M059J (cell line): ENCODE measurements at places on chromosomes 7 and 10.

- DNase-seq = no peak
Measured at GRCh38 chr10:5575144-5575481, 50.4 kb downstream of the CALML3 start.

GRCh38 chr7:2956526-2957368, 86.9 kb downstream of the CARD11 start:
- DNase-seq = peak; percentile 88

DNA sequence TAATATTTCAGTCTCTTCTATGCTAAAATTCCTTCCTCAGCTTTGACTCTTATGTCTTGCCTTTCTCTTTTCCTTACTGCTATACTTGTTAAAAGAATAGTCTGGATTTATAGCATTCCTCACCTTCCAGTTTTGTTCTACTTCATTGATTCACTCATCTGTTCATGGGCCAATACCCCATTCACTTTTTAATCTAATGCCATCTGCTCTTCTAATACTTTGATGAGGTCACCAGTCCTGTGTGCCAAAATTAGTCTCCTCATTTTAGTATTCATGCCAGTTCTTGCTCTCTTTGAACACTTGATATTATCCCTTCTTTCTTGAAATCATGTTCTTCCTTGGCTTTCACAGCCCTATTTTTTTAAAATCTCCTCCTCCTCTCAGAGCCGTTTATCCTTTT, 19.3 kb downstream of the STK17A start:
- no peak for DNase-seq

GRCh38 chr10:56091872-56092271, 269.2 kb downstream of the ZWINT start:
- no peak for DNase-seq

DNA sequence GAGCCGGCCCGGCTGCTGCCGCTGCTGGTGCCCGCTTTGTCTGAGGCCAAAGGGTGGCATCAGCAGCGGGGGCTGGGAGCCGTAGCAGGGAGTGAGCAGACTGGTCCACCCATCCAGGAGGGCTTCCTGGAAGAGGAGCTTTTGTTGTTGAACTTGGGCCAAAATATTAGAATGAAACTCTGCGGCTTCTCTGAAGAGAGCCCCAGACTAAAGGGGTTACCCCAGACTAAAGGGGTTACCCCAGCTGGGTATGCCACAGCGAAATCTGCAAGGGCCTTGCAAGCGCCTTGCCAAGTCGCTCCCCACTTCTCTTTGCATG, 154.7 kb upstream of the ZMIZ1 start:
- DNase-seq = no peak

- peak; percentile 100 for DNase-seq
Measured at GRCh38 chr7:81684514-81685269, 85.2 kb downstream of the HGF start.

GRCh38 chr7:31488562-31489203, 25.2 kb upstream of the ITPRID1 start:
- peak; percentile 76 for DNase-seq

DNA sequence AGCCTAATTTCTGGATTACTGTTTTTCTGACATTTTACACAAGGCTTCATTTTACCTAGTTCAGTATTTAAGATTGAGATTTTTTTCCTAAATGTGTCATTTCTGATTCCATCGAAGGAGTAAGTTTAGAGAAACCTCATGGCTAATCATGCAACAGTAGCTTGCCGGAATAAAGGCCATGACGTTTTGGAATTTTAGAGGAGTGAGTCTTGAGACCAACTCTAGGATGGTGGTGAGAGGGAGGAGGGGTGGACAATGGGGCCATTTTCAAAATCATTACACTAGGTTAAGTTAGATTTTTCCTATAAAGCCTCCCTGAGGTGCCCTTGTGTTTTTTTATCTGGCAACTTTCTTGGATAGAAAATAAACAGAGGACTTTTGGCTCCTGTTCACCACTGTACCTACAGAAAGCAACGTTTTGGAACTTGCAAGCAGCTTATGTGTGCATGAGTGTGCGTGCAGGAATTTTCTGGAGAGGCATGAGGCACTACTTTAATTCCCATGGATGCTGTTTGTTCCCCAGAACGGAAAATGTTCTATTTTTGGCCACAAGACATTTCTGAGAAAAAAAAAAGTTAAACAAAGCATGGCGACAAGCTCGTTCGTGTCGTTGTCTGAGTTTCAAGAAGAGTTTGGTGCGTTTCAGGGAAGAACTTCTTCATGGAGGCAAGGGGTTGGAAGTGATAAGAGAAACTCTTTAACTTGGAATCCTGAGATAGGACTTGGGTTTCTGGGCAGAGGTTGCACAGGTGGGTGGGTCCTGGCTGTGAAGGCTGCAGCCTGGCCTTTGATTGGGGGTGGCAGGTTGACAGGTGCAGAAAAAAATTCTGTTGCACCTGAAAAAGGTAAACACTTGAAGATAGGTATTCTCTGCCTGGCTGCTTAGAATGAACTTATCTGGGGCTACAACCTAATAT, 178.1 kb downstream of the PTEN start:
- DNase-seq = no peak

GRCh38 chr10:34275626-34276130, 539.4 kb downstream of the PARD3 start:
- DNase-seq = no peak

DNA sequence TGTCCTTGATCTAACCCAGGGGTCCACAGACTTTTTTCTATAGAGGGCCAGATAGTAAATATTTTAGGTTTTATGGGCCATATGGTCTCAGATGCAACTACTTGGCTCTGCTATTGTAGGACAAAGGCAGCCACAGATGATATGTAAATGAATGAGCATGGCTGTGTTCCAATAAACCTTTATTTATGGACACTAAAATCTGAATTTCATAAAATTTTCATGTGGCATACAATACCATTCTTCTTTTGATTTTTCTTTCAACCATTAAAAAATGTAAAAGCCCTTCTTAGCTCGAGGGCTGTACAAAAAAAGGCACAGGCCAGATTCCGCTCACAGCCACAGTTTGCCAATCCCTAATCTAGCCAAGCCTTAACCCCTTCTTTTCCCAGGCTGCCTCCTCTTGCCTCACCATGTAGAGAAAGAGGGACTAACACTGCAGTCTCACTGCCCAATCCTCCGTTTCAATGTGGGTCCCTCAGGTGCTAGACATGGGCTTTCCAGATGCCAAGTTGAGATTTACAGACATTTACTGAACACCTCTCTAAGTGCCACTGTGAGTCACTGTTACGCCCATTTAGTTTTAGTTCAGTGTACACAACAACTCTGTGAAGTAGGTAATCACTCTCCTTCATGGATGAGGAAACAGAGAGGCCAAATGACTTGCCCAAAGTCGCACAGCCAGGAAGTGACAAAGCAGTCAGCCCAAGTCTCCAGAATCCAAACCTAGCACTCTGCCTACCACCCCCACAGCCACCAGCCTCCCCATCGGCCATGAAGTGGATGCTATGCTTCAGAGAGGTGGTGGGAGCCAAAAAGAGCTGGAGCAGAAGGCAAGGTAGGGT, 132.6 kb upstream of the PDLIM1 start:
- no peak for DNase-seq

DNA sequence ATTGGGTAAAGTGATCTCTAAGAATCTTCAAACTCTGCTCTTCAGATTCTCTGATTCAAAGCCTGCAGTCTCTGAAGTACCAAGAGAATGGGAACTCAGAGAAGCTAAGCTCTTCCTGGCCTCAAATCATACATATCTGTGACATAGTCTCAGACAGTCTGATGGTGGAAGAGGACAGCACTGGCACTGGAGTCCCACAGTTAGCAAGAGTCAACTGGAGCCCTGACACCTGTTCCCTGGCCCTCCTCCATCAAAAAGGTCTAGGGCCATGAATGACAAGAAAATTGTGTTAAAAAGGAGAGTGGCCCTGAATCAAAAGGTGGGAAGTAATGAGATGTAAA, 37.7 kb downstream of the PRSS2 start:
- DNase-seq = peak; percentile 51

DNA sequence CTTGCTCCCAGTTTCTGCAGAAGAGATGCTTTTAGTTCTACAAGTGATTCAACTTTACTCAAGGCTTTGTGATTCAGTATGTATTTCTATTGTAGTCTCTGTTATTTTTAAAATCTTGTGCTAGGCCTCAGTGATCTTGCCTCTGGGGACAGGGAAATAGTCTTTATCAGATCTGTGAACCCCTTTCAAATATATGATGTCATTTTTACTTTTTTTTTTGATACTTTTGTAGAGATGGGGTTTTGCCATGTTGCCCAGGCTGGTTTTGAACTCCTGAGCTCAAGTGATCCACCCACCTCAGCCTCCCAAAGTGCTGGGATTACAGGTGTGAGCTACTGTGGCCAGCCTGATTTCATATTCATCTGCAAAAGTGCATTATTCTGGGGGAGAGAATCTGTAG, 3.4 kb downstream of the SNX10 start:
- DNase-seq = no peak

- DNase-seq = peak; percentile 15
Measured at GRCh38 chr10:62502995-62503613, 128.9 kb downstream of the ZNF365 start.

- peak; percentile 24 for DNase-seq
Measured at GRCh38 chr7:4713183-4713784, 31.2 kb downstream of the FOXK1 start.

DNA sequence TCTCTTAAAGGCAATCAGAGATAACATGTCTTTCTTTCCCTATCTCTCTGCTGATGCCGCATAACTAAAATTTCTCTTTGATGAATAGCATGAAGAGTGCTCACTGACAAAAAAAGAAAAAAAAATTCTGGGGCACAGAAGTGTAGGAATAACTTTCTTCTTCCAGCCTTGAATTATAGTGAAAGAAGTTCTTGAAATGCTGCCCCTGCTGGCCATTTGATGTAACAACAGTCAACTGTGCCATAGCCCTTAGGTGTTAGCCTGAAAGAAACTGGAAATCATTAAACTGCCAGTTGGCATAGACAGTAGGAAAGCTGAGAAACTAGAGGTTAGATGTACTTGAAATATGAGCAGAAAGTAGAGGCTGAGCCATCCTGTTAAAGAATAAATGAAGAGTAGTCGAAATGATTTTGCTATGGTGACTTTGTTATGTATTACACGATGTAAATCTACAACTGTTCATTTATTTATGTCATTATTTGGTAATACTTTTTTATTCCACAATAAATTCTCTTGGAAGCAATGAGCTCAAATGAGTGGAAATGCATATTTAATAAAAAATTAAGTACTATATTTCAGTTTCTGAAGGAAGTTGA, 48.3 kb upstream of the FAM171A1 start:
- DNase-seq = no peak

- DNase-seq = no peak
Measured at GRCh38 chr10:17905491-17905890, 46.2 kb upstream of the SLC39A12 start.

DNA sequence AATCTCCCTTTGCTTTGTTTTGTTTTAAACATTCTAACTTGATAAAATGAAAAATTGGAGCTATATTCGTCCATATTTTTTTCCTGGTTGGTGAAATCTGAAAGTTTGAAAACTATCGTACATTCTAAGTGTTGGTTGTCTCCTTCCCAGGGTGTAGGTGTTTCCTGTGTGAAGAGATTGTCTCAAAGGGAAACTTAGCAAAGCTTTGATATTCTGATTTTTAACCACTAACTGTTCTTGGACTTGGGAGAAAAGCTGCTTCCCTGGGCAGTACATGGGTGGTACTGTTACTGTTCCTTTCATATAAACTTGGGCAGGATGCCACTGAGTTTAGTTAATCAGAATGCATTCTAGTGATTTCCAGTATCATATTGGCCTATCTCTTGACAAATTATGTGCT, 253.5 kb upstream of the LRGUK start:
- DNase-seq = no peak

- no peak for DNase-seq
Measured at GRCh38 chr7:155985518-155986250, 173.4 kb upstream of the SHH start.

- no peak for DNase-seq
Measured at GRCh38 chr10:130037169-130037661, 73.1 kb upstream of the EBF3 start.

- no peak for DNase-seq
Measured at GRCh38 chr7:98748090-98748489, 121.7 kb downstream of the TMEM130 start.

DNA sequence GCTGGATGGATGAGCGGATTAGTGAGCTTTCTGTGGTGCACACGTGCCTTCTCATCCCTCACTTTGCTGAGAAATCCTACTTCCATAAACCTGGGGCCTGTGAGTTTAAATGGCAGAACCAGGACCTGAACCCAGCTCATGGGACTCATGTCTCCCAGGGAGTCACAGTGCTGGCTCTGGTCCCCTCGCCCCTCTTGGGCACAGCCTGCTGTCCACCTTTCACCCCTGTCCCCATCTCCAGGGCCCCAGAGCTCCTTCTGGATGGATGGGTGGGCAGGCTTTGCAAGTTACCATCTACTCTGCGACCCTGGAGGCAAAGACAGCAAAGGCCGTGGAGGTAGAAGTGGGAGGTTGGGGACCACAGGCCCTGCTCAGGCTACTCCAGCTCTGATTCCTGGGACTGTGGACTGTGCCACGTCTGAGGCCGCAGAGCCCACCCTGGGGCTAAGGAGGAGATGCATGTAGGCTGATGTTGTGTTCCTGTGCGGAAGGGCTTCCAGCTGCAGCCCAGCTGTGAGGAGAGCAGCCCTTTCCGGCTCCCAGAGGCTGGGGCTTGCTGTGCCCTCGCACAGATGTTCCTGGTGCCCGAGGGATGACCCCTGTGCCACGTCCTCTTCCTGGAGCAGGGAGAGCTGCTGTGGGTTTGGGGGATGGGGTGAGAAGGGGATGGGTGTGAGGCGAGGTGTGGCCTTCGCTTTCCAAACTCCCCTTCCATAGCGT, 40.3 kb downstream of the PRF1 start:
- no peak for DNase-seq

DNA sequence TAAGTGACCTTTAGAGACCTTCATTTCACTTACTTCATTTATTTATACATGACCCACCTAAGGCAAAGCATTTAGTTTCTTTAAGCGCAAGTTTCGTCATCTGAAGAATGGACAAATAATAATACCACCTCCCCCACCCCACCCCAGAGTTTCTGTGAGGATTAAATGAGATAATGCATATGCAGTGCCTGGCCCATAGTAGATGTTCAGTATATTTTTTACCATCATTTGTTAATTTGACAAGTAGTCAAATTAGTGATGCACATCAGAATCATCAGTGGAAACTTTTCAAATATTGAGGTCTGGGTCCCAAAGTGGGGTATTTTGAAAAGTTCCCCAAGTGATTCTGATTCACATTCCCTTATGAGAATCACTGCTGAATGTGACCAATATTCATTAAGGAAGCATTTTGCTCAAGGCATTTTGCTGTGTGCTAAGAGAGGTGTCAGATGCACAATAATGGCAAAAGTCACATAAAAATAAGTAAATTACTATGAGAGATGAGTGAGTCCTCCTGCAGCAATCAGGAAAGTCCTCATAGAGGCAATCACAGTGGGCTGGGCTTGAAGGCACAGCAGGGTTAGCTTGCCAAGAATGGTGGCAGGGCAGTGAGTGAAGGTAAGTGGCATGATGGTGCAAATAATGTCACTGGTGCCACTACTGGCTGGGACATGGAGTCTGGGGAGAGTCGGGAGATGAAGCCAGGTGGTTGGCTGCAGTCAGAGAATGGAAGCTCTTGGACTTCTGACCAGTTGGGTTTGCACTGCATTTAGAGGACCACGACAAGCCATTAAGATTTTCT, 244.1 kb downstream of the PTEN start:
- DNase-seq = no peak
